ENCODE measurements at places on chromosomes 12 and 14.

DNA sequence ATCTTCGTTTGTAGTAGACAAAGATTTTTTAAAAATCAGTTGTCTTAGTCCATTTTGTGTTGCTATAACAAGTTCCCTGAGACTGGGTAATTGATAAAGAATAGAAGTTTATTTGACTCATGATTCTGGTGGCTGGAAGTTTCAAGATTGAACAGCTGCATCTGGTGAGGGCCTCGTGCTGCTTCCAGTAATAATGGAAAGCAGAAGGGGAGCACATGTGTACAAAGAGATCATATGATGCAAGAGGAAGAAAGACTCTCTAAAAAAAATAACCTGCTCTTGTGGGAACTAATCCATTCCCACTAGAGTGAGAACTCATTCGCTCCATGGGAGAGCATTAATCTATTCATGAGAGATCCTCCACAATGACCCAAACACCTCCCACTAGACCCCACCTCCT, 24.8 kb downstream of the MUCL1 start:
- no peak for DNase-seq

DNA sequence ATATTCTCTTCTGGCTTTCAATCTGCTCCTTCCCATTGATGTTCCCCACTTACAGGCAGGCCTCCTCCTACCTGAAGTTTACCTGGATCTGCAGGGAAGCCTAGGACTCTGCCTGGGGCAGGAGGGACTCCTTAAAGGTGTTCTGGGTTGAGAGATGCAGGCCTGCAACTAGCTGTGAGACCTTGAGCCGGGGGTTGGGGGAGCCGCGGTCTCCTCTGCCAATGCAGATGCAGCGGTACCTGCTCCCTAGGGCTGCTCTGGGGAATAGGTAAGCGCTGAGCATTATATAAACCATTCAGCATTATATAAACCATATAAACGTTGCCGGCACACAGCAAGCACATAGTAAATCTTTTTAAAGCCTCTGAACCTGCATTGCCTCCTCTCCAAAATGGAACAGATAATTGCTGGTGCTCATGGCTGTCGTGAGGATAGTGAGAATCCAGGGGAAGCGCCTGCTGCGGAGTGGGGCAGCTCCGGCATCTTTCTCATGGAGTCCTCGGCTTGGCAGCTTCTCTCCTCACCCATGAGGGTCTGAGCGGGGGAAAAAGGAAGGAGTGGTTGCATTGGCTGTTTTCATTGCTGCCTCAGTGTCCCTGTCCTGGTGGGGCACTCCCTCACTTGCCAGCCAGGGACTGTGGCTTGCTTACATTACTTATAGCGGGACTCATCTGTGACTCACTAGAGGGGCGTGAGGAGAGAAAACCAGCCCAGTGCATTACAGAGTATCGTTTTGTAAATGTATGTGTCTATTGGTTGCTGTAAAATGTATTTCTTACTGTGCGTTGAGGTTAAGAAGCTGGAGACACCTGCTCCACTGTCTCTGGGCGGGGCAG, 12.5 kb upstream of the KRT80 start:
- DNase-seq: no peak

DNA sequence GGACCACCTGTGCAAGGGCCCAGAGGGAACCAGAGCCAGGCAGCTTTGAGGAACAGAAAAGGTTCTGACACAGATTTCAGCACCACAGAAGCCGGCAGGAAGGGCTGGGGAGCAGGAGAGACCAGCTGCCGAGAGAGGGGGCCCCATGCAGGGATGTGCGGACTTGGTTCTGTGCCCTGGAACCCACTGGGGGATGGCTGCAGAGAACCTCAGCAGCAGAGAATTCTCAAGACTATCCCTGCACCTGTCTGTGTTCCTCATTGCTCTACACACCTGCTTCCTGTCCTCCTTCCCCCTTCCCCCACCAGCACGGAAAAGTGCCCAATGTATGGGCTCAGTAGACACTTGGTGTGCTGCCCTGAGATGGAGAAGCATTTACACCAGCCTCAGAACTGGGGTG, 3.2 kb downstream of the SERPINA9 start:
- DNase-seq: no peak

- no peak for DNase-seq
These were observed 180.7 kb upstream of the SLC38A2 start for GRCh38 chr12:46553266-46553665.

GRCh38 chr12:29282031-29282816, 98.7 kb downstream of the ERGIC2 start:
- no peak for DNase-seq
